ENCODE measurements at places on chromosomes 7 and 10.

GRCh38 chr7:123440101-123440548 lies 94.3 kb downstream of the IQUB start:
- DNase-seq, result no peak

- DNase-seq, result no peak
Measured at GRCh38 chr10:69807696-69808095, 6.0 kb downstream of the COL13A1 start.

GRCh38 chr10:114367351-114368056 lies 36.8 kb downstream of the AFAP1L2 start:
- no peak for DNase-seq

DNA sequence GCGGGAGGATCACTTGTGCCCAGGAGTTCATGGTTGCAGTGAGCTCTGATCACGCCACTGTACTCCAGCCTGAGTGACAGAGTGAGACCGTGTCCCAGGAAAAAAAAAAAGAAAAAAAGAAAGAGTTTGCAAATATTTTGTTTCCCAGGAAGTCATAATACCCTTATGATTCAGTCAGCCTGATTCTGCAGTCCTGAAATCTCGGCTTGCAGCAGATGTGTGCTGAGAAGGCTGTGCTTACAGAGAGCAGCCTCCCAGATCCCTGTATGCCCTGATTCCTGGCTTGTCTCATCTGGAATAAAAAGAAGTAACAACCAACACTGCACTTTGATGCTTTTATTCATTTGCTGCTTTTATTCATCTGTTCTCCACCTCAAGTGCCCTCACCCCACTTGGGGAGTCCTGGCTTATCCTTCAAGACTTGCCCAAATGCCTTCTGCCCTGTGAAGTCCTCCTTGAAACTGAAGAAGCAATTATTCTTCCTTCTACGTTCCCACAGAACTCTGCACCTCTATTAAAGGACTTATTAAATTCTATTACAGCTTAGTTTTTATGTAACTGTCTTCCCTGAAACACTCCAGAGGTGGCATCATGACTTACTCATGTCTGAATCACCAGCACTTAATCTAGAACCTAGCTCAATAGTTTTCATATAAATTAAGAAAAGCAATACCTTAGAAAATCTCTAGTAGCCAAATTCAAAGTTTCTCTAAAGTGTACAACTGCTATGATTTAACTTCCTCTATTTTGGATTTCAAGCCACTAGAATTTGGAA lies 27.7 kb upstream of the BPGM start:
- DNase-seq, result no peak

- DNase-seq, result no peak
Measured at GRCh38 chr7:44305564-44306507, 19.6 kb downstream of the CAMK2B start.

GRCh38 chr7:21944616-21945453 lies 864 bp downstream of the CDCA7L start:
- DNase-seq, result peak; percentile 20

GRCh38 chr10:60387531-60387930 lies 2.1 kb downstream of the ANK3 start:
- peak; percentile 84 for DNase-seq

DNA sequence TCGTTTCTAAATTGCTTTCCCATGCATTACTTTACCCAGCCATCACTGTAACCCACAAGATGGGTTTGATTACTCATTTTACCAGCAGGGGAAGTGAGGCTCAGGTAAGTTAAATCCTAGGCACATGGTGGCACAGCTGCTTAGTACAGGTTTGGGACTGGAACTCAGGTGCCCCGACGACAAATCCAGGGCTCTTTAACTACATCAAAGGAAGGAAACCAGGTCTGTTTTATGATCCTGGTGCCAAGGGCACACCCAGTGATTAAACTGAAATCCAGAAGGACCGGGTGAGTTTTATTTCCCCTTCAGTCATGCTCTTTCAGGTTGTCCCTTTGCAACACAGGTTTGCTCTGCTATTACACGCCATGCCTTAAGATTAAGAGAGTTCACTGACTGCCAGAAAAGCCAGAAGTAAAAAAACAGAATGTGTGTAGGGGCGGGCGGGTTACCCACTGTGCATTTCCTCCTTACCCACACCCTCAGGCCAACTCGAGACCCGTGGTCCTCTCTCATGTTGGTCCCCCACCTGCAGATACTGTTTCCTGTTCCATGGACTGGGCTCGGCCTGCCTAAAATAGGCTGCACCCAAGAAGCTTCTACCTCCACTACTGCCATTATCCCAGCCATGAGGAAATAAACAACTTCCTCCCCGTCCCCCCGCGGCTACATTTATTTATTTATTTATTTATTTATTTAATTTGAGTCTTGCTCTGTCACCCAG lies 55.1 kb upstream of the KDM7A start:
- no peak for DNase-seq

- no peak for DNase-seq
Measured at GRCh38 chr10:123164319-123164718, 10.1 kb downstream of the BUB3 start.

- DNase-seq, result no peak
Measured at GRCh38 chr7:25495342-25496250, 267.3 kb upstream of the NPVF start.
